HFF-Myc (cell line): ENCODE measurements at places on chromosomes 11 and 22.

DNA sequence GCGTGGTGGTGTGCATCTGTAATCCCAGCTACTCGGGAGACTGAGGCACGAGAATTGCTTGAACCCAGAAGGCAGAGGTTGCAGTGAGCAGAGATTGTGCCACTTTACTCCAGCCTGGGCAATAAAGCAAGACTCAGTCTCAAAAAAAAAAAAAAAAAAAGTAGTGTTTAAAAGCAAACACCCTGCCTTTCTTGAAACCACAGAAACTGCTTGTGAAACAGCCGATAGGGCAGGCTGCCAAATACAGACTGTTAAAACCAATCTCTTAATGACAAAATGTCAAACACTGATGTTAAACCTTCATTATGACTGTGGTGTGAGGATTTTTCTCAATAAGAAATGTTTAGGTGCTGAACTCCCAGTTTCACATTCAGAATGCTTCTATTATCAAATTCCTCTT, 27.3 kb downstream of the MARK2 start:
- no peak for DNase-seq

GRCh38 chr22:49565516-49565855, 262.2 kb downstream of the BRD1 start:
- no peak for DNase-seq

DNA sequence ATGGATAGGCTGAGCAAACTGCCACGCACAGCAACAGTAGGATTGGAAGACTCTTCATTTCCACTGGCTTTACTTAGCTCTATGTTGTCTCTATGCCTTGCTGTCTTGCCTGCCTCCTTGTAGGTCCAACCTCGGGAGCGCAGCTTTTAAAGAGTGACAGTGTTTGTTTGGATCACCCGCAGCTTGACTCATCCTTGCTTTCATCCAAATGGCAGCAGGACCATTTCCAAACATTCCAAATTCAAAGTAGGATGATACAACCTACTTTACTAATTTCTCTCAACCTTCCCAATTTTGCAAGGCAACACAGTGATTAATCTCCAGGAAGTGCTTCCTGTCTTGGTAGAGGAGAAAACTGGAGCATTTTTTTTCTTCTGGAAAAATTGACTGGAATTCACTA, at the start of gene MMP3:
MMP3 (minus strand) TSS at position 121 of the 400 bp plus-strand sequence; CDS start at position 58, 63 bp downstream.
- DNase-seq = peak; percentile 30

- DNase-seq = no peak
Measured at GRCh38 chr22:32097881-32098499, 54.9 kb downstream of the SLC5A1 start.

DNA sequence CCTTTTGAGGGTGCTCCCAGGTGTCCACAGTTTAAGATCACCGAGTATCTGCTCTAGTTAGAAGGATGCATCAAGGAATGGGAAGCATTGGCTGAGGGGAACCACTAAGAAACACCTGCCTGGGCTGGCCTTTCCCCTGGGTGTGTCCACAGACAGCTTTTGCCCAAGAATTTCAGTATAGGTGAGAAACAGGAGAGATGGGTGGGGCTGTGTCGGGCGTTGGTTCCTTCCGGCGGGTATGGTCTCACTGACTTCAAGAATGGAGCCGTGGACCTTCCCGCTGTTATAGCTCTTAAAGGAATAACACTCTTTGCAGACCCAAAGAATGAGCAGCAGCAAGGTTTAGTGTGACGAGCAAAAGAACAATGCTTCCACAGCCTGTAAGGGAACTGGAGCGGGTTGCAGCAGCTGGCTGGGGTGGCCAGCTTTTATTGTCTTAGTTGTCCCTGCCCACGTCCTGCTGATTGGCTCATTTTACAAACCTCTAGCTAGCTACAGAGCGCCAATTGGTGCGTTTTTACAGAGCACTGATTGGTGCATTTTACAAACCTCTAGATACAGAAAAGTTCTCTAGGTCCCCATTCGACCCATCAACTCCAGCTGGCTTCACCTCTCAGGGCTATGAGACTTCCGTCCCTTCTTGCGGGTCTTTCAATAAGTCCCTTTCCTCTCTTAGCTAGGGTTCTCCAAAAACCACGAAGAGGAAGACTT, 2.4 kb downstream of the FADS1 start:
- no peak for DNase-seq

GRCh38 chr11:90774727-90775566, 552.1 kb upstream of the CHORDC1 start:
- no peak for DNase-seq

- DNase-seq = no peak
Measured at GRCh38 chr22:39146256-39147101, 6.0 kb downstream of the CBX7 start.

- no peak for DNase-seq
Measured at GRCh38 chr11:112983887-112984286, 22.7 kb downstream of the NCAM1 start.

- no peak for DNase-seq
Measured at GRCh38 chr11:61473370-61474012, 35.1 kb upstream of the LRRC10B start.

GRCh38 chr11:83115551-83115950, 41.4 kb upstream of the PCF11 start:
- DNase-seq = no peak

DNA sequence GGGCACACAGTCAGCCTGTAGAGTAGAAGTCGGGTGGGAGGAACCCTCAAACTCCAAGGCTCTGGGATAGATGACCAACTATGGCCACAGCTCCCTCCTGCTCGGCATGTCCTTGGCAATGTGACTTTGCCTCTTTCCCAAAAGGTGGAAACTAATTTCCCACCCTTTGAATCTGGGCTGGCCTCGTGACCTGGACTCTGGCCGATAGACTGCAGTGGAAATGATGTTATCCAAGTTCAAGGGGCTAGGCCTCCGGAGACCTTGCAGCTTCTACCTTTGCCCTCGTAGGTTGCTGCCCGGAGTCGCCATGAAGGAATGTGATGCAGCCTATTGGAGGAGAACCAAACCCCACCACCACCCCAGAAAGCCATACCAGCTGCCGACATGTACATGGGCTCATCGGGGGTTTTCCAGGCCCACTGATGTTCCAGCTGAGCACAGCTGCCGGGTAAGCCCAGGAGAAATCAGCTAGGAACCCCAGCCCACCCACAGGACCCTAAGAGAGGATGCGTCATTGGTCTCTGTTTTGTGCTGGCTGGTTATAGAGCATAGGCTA, 30.4 kb downstream of the KCNJ4 start:
- no peak for DNase-seq

- no peak for DNase-seq
Measured at GRCh38 chr11:113681711-113682413, 24.2 kb downstream of the TMPRSS5 start.

DNA sequence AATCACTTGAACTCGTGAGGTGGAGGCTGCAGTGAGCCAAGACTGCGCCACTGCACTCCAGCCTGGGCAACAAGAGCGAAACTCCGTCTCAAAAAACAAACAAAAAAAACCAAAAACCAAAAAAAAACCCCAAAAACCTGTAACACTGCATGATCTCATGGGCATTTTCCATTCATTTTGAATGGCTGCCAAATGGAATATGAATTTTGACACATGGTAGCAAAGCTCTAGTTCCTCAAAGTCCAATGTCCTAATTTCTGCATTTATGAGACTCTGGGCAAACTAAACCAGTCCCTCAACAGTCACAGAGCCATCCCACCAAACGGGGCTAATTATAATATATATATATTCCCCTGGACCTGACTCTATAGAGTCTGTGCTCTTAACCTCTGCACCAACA, 61.8 kb downstream of the SGSM3 start:
- no peak for DNase-seq

DNA sequence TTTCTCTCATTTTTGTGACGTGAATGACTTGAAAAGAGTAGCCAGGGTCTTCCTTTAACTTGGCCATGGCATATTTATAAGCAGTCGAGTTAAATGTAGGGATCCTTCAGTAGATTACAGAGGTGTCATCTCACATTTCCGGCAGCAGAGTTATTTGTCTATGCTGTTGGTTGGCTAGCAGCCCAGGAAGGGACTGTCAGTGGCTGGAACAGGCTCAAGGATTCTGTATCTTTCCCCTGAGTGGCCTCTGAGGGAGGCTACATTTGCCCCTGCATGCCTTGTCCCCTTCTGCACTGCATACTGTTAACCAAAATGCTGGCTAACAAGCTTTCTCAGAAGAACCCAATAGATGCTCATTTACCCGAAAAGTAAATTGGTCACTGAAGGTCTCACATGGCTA, 187.6 kb downstream of the PGR start:
- DNase-seq = no peak

- DNase-seq = no peak
Measured at GRCh38 chr11:4167758-4168157, 73.2 kb downstream of the RRM1 start.

GRCh38 chr11:77199137-77199745, 71.2 kb downstream of the MYO7A start:
- DNase-seq = no peak

DNA sequence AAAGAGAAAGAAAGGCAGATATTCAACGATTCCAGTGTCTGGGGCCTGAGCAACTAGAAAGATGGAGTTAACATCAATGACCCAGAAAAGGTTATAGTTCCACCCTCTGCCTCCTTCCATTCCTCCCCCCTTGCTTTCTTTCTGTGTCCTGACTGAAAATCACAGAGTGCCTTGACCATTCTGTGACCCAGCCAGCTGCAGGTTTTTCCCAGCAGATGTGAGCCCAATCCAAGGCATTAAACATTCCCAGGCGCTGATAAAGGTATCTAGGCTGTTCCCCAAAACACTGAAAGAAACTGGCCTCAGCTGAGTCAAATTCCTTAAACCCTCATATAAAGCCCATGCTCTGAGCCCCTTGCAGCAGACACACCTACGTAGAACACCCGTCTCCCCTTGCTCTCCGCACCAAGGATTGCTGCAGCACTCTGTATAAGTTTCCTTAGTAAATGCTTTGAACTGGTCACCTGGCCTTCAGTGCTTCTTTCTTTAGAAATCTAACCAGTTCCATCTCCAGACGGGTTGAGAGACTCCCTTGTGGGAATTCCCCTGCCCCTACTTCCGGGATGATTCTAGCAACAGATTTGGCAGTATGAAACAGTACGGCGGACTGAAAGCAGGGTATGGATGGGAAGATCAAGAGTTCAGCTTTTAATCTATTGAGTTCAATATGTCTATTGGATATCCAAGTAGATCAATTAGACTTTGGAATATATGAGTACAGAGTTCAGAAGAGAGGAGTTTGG, 48.8 kb upstream of the ZC3H12C start:
- no peak for DNase-seq

- no peak for DNase-seq
Measured at GRCh38 chr22:45918459-45919370, 58.2 kb downstream of the WNT7B start.

GRCh38 chr11:64537876-64538275, 53.1 kb upstream of the SLC22A12 start:
- DNase-seq = no peak

- DNase-seq = no peak
Measured at GRCh38 chr22:35570686-35571194, 30.1 kb downstream of the RASD2 start.

DNA sequence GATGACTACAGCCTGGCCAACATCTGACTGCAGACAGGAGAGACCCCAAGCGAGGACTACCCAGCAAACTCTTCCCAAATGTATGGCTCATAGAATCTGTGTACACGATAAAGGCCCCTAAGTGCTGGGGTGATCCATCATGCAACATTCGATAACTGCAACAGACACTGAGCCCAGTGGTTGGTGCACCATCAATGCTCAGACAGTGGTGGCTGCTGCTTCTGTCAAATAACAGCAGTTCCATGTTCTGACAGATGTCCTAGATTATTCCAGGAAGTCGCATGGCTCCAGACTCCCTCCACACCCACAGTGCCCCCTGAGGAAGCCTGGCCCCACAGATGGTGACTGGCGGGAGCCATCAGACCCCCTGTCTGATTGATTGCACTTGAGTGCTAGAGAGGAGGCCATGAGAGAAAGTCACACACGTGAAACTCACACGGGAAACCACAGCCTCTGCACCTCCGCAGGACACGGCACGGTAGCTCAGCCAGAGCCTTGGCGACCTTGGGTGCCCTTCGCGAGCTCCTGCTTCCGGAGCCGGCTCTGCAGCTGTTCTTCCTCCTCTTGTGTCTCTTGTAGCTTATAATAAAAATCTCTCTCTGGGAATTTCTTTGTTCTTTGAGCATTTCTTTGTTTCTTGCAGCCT, 1155.9 kb downstream of the TBC1D22A start:
- no peak for DNase-seq

DNA sequence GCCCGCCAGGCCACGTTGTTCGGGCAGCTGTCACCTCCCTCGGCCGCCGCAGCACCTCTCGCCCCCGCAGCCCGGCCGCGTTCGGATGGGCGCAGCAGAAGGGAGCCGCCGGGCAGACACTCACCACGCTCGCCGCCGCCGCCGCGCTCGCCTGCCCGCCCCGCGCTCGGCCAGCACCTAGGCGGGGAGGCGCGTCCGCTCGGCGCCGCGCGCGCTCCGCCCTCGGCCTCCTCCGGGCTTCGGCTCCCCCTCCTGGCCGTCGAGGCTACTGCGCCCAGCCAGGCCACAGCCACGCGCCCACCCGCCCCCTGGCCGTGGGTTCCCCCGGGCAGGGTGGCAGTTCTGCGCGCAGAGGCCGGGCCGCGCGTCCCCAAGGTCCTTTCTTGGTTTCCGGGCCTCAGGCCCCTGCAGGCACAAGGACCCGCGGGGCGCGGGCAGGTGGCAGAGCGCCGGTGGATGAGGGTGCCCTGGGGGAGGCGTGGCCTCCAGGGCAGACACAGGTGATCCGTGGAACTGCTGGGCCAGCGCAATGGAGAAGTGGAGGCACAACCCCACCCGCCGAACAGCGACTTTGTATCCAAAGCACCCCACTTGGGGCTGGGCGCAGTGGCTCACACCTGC, at the start of gene SLC25A22:
SLC25A22 (minus strand) TSS at position 189 of the 621 bp plus-strand sequence. CDS start 3,275 bp downstream, outside the sequence.
- DNase-seq = no peak

DNA sequence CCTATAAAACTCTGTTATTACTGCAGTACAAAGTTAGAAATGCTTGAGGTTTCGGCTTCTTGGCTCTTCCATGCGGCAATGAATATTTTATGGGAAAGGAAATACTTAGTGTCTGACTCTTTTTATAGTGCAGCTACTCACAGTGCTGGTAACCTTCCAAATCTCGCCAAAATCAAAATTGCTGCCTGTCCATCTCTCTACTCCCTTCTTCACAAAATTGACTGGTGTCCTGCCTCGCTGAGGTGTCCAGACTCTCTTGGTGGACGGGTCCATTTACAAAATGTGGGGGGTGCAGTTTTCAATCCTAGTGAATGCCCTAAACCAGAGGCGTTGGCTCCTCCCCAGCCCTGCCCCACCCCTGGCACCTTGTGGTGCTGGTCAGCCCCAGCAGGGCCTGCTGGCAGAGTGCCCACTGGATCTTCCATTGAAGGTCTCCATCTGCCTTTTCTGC, 73.5 kb downstream of the ZBTB16 start:
- DNase-seq = no peak

- no peak for DNase-seq
Measured at GRCh38 chr11:86301742-86302091, 323 bp upstream of the HIKESHI start.

- no peak for DNase-seq
Measured at GRCh38 chr11:74267014-74267413, 44.4 kb downstream of the P4HA3 start.
